ENCODE measurements at places on chromosomes 16 and 17.

DNA sequence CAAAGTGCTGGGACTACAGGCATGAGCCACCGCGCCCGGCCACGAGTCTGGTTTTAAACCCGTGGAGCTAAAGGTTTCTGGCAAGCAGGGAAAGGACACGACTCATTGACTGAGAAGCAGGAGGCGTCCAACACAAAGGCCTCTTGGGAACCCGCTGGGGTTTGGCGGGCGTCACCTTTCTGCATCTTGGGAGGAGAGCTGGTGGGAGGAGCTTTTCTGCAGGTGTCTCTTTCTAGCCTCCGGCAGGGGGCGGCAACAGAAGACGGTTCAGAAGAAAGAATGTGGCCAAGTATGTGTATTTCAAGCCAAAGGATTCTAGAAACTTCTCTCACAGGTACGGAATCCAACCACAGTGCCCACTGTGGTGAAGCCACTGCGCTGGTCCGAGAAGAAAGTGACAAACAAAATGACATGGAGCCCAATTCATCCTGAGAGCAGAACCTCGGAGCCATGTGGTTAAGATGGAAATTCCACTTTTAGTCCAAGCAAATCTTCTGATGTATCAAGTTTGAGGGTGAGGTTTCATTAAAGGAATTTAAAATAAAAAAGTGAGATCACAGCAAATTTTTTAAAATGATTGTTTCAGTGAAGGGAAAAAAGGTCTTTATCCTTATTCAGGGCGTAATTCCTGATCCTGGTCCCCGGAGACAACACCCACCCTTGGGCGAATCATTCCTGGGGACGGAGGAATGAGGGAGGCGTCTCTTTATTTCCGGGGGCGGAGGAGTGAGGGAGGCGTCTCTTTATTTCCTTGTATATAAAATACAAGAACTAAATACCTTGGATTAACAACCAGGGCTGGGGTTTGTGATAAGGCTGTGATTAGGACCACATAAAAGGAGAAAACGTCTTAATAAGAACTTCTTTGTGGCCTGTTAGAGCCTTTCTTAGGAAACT lies 97.6 kb downstream of the MRM3 start:
- peak; percentile 79 for DNase-seq

- no peak for DNase-seq
Observed at GRCh38 chr16:12788758-12789157, 14.9 kb downstream of the CPPED1 start.

DNA sequence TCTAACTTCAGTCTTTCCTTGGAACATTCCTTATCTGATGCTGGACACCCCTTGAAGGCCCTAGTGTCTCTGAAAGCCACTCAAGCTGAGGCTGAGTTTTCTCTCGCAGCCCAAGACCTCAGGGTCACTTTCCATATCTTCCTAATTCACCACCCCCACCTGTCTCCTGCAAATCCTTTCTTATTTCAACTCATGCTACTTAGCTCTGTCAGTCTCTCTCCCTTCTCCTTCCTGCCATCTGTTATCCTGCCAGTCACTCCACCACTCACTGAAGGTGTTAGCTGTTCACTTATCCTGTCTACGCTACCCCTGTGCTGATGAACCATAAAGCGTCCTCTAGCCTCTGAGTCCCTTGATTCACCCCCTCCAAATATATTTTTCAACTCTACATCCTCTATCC lies 143.9 kb upstream of the SHISA6 start:
- DNase-seq = no peak

DNA sequence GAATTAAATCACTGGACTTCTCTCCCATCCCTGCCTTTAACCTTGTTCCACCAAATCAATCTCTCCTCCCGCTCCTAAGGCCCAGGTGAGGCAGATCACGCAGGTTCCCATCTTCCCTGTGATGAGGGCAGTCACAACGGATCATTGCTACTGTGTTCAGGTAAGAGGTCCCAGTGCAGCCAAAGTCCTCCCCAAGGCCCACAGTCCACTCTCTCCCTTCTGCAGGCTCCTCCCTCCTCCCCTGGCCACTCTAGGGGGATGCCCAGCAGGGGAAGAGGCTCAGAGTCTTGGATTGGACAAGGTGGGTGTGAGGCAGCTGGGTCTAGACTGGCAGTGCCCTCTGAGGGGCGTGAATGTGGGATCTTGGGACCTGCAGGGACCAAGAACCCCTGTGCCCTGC lies 2.6 kb upstream of the ADGRG3 start:
- DNase-seq = no peak

GRCh38 chr16:67055712-67056487 lies 27.0 kb downstream of the CBFB start:
- DNase-seq = no peak

GRCh38 chr16:72475688-72476087 lies 303.7 kb upstream of the PMFBP1 start:
- DNase-seq = no peak

DNA sequence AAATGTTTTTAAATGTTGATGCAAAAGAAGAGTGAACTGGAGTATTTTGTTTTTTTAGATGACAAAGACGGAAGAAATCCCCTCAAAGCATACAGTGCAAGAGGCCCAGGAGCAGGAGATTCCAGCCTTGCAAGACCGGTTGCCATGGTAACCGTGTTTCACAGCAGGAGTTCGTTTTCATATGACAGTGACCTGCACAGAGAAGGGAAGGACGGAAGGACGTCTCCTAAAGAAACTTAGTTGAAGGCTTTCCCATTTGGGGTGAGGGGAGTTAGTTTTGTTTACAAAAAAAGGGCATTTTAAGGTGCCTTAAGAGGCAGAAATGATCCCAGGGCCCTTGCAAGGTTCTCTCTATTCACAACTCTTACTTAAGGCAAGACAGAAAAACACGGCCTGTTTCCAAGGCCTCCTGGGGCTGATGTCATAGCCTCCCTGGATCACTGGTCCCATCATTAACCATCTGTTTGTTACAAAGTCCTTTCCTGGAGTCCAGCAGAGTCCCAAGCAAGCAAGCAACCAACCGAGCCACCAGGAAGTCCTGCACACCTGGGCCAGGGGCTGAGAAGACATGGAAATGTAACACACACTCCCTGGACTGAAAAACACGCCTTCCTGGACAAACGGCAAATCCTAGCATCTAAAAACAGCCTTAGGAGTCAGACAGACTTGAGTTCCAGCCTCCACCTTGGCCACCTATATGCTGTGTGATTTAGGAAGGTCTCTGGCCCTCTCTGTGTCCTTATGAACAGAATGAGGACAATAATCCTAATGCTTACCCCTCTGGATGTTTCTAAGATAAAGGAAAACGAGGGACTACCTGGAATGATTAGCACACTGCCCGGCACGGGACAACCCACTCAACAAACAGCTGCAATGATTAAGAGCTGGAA lies 30.3 kb upstream of the RPH3AL start:
- peak; percentile 6 for DNase-seq

DNA sequence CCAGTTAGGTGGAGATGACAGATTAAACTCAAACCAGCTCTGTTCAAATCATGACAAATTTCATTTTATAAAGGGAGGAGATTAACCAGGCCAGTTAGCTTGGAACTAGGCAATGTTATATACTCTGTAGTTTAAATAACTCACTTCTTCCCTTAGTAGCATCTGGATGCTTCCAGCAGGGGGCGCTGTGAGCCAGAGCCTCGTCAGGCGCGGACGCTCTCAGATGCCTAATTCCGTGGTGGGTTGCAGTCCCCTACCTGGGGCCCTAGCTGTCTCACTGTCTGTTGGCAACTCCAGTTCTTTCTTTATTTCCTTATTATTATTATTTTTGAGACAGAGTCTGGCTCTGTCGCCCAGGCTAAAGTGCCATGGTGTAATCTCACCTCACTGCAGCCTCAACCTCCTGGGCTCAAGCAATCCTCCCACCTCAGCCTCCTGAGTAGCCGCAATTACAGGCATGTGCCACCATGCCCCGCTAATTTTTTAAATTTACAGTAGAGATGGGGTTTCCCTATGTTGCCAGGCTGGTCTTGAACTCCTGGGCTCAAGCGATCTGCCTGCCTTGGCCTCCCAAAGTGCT lies 17.3 kb upstream of the WFDC1 start:
- peak; percentile 92 for DNase-seq

DNA sequence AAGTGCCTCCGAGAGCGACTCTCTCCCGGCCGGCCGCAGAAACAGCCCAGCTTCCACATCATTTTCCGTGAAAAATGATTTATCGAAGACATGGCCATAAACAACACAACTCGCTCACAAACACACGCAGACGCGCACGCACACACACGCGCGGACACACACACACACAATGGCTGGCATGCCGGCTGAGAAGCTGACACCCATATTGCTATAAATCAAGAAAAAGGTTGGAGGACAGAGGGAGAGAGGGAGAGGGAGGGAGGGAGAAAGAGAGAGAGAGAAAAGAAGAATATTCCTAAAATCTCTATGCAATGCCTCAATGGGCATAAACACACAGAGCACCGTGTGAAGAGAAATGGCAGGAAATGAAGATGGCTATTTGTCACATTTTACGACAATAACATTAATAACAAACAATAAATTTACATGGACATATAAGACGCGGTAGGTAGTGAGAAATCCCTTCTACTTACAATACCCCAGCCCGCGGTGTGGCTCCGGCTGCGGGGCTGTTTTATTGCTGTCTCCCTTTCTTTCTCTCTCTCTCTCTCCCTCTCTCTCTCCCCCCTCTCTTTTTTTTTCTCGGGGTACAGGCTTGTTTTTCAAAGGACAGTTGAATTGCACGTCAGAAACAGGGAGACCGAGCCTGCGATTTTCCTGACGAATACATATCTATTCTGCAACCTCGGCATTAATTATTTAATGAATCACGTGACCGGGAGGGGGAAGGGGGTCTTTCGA lies 9.5 kb downstream of the HOXB4 start:
- DNase-seq = no peak

- peak; percentile 79 for DNase-seq
Observed at GRCh38 chr17:28372203-28372944, 880 bp downstream of the SARM1 start.

DNA sequence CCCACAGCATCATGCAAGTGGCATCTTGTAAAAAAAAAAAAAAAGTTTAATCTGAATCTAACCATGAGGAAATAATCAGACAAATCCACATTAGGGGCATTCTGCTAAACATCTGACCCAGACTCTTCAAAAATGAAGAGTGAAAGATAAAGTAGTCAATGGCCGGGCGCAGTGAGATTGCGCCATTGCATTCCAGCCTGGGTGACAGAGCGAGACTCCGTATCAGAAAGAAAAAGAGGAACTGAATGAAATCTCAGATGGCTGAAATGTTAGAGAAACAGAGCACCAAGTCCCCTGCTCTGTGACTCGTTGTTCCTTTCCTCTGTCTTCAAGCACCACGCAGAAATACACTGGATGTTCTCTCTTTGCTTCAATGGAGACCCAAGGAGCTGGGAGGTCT lies 12.7 kb upstream of the RNF135 start:
- no peak for DNase-seq

DNA sequence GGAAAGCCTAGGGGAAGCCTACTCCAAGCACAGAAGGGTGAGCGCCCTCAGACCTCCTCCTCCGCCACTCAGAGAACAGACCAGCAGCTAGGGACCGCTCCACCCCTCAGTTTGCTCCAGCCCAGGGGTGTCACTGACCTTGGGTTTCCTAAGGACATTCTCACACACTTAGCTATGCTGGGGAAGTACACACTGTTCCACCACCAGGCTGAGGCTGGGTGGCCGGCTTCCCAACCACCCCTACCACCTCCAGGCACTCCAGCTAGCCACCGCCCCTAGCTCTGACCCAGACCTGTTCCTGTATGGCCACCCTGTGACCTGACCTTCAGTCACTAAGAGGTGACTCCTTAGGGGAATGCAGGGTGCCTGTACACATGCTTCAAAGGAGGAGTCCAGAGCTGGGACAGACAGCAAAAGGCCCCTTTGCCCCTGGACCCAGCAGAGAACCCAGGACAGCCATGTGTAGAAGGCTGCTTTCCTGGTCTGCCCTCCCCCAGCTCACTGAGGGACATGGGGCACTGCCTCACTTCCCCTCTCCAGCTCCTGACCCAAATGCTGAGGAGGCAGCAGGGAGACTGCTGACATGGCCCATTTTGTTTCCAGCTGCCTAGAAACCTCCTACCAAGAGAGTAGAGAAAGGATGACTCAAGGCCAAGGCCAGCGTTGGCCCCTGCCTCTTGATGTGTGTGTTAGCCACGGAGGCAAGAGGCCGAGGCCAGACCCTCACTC lies 6.7 kb downstream of the HSPB9 start:
- no peak for DNase-seq

- DNase-seq = no peak
Observed at GRCh38 chr17:78105551-78105950, 23.0 kb downstream of the TMC6 start.

- DNase-seq = no peak
Observed at GRCh38 chr17:9178319-9178718, 157.0 kb downstream of the NTN1 start.

DNA sequence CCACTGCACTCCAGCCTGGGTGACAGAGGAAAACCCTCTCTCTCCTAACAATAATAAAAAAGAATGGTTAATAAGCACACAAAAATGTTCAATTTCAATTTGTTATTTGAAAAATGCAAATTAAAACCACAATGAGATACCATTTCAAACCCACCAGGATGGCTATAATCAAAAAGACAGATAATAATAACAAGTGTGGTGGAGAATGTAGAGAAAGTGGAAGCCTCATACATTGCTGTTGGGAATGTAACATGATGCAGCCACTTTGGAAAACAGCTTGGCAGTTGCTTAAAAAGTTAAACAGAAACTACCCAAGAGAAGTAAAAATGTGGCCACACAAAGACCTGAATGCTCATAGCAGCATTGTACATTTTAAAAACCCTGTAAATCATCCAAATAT lies 51.8 kb upstream of the MAP3K14 start:
- DNase-seq = no peak

GRCh38 chr16:57977418-57978069 lies 6.6 kb upstream of the CNGB1 start:
- no peak for DNase-seq

- DNase-seq = peak; percentile 70
Observed at GRCh38 chr17:40534371-40535189, 30.7 kb downstream of the CCR7 start.

DNA sequence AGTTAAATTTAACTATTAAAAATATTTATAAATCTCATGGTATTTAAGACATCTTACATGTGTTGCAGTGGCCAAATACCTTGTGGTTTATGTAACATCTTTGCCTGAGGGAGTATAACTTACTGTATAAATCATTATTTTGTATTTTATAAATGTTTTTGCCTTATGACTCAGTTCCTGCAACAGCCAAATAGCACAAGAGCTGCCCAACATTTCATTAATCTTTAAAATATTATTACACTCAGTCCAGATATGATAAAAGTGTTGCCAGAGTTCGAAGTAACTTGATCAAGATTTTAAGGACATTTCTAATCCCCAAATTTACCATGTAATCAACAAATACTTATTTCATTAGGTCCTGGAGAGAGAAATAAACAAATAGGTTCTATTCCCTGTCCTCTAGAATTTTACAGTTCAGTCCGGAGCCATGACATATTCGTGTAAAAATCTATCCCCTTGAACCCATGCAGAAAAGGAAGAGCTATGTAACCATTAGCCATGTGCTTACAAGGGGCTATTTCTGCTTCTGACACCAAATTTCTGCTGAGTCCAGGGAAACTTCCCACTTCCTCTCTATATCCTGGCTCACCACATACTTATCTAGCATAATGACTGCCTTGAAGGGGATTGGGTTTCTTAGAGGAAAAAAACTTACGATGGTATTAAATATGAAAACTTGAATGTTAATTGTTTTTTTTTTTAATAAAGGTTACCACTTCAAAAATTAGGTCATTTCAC lies 44.0 kb downstream of the IRX6 start:
- no peak for DNase-seq

GRCh38 chr17:157901-158300 lies 20.5 kb downstream of the SCGB1C2 start:
- DNase-seq = no peak

GRCh38 chr17:60087882-60088669 lies 9.4 kb upstream of the HEATR6 start:
- DNase-seq = no peak
